Immature natural killer cell (primary cell): ENCODE measurements at places on chromosomes 7 and 10.
A peak's percentile ranks its signal among the peaks of the same experiment; 100 is the strongest.

DNA sequence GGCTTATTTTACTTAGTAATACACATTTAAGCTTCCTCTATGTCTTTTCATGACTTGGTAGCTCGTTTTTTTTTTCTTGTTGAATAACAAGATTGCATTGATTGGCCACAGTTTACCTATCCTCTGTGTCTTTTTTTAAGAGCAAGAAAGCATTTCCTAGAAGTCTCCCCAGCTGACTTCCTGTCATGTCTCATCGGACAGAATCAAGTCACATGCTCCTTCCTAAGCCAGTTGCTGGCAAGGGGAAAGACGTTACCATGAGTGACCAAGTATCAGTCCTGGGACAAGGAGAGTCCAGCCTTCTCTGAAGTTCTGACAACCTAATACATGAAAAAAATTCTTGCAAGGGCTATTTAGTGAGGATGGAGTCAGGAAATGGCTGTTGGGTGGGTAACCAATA lies 24.9 kb upstream of the SFRP5 start:
- DNase-seq = peak; percentile 24

DNA sequence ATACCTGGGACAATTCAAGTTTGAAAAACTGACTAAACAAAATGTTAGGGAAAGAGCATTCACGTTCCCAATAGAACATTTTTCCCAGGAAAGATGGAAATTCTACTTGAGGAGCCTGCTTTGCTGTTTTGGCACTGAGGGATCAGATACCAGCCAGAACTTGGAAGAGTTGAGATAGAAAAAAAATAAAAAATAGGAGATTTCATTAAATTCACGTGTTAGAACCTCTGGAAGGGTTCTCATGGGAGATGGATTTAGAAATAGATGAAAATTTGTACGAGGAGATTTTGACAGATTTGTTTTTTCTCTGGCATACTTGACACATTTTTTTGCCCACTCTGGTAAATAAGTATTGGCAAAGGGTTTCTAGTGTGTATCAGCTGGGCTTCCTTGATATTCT lies 63.7 kb downstream of the CELF2 start:
- DNase-seq = no peak

- DNase-seq = no peak
Observed at GRCh38 chr10:130372222-130372621, 236.0 kb downstream of the GLRX3 start.

GRCh38 chr7:92732316-92733036 lies 103.9 kb downstream of the CDK6 start:
- DNase-seq = no peak
